ENCODE measurements at places on chromosomes 11 and 22.

DNA sequence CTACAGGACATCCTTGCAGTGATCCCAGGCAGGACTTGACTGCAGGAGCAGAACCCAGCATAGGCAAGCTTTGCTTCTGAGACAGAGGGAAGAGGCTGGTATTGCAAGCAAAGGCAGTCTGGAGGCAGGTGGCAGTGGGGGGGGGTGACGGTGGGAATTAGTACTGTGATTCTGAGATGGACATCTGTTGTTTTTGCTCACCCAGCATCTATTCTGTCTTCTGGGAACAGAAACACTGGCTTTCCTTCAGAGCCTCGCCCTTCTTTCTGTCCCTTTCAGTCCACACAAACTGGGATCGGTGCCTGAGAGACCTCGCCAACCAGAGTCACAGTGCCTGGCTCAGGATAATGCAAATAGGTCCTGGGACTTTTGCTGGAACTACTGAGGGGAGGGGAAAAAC is 31.2 kb upstream of the RASL10A start:
- DNase-seq, result no peak

GRCh38 chr11:93123351-93123898 is 74.4 kb downstream of the SLC36A4 start:
- peak; percentile 54 for DNase-seq

DNA sequence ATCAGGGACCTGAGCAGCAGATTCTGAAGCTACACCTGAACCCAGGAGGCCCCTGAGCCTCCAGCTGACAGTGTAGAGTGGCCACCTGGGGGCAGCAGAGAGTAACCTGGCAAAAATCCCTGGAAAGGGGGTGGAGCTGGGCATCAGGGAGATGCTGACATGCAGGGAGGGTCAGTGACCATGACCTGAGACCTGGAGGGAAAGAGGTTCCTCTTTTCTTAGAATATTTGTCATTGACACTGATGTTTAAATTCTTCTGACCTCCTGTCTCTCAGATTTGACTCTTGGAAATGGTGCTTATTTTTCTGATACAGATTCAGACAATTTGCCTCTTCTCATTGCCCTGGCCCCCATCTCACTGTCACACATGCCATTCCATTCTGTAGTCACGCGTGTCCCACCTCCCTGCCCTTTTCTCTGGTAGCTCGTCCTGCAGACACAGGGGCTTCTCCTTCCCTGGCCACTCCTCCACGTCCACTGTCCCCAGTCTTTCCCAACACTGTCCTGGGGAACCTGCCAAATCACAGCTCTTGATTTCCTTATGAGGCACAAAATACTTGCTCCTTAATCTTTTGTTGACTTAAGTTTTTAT is 117.2 kb upstream of the IGLL5 start:
- no peak for DNase-seq

DNA sequence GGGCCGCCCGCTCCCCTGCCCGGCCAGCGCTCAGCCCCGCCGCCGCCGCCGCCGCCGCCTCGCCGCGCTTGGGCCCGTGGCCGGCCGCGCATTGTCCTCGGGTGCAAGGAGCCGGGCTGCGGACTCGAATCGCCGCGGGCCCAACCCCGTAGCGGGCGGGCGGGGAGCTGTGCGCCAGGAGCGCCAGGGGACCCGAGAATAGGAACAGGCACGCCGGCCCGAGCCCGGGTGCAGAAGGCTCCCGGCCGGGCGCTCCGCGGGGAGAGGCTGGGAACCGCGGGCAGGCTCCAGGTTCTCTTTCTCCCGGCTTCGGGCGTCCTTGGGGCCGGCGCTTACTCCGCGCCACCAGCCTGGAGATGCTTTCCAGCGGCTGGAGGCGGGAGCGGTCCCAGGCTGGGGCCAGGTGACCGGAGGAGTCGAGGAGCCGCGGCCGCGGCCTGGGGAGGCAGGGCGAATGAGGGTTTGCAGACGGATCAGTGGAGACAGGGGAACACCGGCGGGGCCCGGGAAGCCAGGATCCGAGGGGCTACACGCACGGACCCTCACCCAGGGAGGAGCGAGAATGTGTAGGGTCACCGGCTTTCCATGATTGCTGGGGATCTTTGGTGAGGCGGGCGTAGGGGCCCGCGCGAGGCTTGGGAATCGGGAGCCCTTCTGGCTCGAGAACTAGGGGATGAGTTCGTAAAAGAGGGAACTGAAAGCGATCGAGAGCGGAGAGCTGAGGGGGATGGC is 726 bp downstream of the PKNOX2 start:
- peak; percentile 33 for DNase-seq

DNA sequence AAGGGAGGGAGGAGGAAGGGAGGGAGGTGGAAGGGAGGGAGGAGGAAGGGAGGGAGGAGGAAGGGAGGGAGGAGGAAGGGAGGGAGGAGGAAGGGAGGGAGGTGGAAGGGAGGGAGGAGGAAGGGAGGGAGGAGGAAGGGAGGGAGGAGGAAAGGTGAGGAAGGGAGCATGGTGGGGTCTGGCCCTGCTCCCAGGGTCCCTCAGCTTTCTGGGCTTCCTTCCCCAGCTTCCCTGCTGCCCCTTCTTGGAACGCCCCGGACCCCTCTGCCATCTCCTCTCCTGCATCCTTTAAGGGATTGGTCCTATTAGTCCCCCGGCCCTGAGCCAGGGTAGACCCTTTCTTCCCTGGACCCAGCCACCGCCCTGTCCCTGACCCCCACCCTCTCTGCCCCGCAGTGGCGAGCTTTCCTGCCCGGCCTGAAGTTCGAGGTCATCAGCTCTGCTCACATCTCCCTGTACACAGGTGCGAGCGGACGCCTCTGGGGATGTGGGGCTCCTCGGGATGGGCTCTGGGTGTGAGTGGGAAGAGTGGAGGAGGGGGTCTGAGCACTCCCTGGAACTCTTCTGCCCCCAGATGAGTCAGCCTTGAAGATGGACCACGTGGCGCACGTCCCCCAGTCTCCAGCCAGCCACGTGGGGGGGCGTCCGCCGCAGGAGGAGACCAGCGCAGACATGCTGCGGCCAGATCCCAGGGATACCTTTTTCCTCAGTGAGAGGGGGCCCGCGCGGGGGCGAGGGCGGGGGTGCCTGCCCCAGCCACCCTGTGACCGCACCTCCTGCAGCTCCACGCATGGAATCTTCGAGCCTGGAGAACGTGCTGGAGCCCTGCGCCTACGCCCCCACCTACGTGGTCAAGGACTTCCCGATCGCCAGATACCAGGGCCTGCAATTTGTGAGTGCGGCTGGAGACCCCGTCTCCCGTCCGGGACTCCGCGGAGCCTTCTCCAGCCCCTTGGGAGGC is 6.0 kb downstream of the B4GALNT4 start:
- DNase-seq, result no peak

DNA sequence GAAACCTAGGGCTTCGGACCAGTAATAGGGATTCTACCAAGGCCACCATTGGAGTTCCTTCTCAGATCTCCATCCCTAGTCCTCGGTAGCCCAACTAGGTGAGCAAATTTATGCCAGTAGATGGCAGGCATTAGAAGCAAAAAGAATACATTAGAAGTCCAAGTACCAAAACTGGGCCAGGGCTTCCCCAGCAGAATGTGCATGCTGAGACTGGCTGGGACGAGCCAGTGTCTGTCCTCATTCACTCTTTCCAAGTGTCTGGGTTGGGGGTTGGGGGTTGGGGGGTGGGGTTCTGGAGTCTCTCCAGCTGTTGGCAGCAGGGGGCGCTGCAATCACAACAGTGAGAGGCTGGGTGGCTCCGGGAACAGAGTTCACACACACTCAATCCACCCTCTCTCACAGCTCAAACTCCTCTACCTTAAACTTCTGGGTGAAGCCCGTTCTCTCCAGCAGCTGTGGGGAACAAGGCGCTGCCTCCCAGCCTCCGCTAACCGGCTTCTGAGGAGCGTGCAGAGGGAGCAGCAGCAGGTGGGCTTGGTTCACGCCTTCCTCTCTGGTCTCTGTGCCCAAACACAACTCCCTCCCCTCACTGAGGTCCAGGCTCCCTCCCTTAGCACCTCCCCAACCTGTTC is 57.5 kb downstream of the BTG4 start:
- peak; percentile 73 for DNase-seq

DNA sequence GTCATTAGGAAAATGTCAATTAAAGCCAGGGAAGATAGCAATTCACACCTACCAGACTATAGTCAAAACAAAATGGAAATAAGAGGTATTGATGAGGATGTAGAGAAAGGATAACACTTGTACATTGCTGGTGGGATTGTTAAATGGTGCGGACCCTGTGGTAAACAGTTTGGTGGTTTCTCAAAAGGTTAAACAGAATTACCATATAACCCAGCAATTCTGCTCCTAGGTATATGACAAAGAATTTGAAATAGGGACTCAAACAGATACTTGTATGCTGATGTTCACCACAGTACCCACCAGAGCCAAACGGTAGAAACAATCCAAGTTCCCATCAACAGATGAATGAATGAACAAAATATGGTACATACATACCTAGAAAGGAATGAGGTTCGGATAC is 33.0 kb upstream of the TOP3B start:
- no peak for DNase-seq

- DNase-seq, result no peak
Measured at GRCh38 chr11:99368583-99368982, 347.8 kb downstream of the CNTN5 start.

- DNase-seq, result no peak
Measured at GRCh38 chr11:16434036-16434435, 77.7 kb upstream of the SOX6 start.

DNA sequence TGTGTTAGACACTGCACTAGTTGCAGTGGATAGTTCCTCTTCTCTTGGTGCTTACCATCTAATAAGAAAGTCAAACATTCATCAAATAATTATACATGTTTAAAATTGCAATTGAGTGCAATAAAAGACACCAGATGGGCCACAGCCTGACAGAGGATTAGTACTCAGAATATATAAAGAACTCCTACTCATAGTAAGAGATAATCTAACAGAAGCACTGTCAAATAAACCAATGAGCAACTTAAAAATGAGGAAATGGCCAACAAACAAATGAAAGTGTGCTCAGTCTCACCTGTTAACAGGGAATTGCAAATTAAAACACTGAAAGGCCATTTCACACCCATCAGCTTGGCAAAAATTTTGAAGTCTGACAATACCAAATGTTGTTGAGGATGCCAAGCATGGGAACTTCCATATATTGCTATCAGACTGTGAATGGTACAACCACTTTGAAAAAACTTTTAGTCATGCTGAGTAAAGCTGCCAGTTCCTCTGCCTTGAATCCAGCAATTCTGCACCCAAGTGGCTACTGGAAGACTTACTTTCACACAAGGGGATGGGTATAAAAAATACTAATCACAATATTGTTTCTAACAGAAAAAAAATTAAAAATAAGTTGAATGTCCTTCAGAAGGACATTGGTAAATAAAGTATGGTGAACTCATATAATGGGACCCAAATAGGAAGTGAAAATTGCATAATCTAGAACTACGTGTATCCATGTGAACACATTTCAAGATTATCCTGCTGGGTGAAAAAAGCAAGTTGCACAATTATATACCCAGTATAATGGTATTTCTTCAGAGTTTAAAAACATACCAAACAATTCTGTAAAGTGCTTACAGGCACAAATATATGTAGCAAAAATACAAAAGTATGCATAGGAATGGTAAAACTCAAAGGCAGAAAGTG is 41.4 kb upstream of the CREB3L1 start:
- DNase-seq, result no peak

DNA sequence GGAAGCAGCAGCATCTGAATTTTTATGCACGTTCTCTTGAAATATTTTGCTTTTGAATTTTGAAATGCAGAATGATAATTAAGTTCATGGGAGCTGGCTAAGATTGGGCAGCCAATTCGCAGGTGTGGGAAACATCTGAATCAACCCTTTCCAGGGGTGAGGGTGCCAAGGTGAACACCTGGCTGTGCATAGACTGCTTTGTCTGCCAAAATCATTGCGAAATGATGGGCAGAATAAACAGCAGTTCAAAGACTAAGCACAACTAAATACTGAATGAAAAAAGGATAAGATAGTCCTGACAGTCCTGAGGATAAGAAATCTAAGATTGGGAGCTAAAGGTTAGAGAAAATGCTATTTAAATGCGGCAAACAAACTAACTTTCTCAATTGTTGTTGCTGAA is 813.3 kb upstream of the RAG2 start:
- DNase-seq, result no peak

GRCh38 chr22:23781511-23782183 is 5.1 kb upstream of the SMARCB1 start:
- peak; percentile 65 for DNase-seq

DNA sequence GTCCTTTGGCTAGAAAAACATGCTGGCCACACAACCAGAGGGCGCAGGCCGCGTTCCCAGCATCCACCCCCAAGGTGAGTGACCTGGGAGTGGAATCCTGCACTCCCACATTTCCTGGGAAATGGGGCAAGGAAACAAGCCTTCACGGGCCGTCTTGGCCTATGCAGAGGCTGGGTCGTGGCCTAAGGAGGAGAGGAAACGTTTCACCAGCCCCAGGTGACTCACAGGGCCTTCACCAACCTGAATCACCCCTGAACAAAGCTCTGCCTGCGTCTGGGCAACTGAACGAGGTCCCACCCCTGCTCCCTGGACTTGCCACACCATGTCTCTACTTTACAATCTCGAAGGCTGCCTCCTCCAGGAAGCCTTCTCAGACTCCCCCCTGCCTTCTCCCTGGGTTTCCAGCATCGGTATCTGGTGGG is 13.2 kb downstream of the MYH9 start:
- peak; percentile 77 for DNase-seq
